ENCODE measurements at places on chromosomes 3 and 15. TPM values are rescaled to one million over a fixed set of nuclear protein-coding genes. Genes with fewer than 3 reads are reported as not detected.

DNA sequence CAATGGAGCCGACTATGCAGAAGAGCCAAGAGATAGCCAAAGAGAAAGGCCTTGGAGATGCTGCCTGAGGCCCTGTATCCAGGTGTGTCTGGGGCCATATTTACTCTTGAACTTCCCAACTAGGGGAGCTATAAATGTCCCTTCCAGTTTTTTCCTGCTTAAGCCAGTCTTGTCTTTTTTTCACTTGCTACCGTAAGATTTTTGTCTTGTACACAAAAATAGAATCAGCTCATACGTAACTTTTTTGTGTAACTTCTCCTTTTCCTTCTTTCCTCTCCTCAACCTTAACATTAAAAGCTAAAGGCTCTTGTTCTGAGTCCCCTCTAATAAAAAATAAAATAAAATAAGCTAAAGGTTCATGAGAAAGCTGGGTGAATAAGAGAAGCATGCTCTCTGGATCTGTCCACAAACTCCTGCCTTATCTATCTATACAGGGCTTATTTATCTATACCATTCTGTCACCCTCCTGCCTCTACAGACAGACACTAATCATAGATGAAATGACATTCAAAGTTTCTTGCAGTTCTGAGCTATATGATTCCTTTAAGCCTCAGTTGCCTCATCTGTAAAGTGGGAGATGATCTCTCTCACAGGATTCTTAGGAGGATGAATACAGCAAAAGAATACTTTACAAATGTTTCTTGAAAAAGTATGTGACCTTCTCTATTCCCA, 4.6 kb downstream of the SUMF1 start:
- no peaks in the 10 kb centered on the region for H3K27me3 ChIP-seq
- no peaks in the 10 kb centered on the region for H3K36me3 ChIP-seq
- peaks cover 23% of the 10 kb centered on the region for H3K4me1 ChIP-seq
- no peak overlapping the region for H3K4me3 ChIP-seq

Gene NDN
- 4.8 TPM for total RNA-seq

GRCh38 chr3:32484436-32484835, 18.2 kb downstream of the CMTM6 start:
- H3K27me3 ChIP-seq: no peaks in the 10 kb centered on the region
- no peak overlapping the region for H3K4me3 ChIP-seq
- H3K27ac ChIP-seq: no peak overlapping the region
- peaks cover 71% of the 10 kb centered on the region for H3K36me3 ChIP-seq

Gene EMC7
- 66.8 TPM for total RNA-seq

GRCh38 chr15:38650936-38651327, 86.3 kb upstream of the RASGRP1 start:
- no peaks in the 10 kb centered on the region for H3K27me3 ChIP-seq
- H3K36me3 ChIP-seq: peaks cover 18% of the 10 kb centered on the region
- DNase-seq: no peak

- H3K27me3 ChIP-seq: peaks cover 24% of the 10 kb centered on the region
- no peaks in the 10 kb centered on the region for H3K36me3 ChIP-seq
- H3K4me1 ChIP-seq: peaks cover 28% of the 10 kb centered on the region
Observed at GRCh38 chr3:56988458-56989168, 71.9 kb upstream of the SPATA12 start.

Gene DNASE1L3
- total RNA-seq: not detected

DNA sequence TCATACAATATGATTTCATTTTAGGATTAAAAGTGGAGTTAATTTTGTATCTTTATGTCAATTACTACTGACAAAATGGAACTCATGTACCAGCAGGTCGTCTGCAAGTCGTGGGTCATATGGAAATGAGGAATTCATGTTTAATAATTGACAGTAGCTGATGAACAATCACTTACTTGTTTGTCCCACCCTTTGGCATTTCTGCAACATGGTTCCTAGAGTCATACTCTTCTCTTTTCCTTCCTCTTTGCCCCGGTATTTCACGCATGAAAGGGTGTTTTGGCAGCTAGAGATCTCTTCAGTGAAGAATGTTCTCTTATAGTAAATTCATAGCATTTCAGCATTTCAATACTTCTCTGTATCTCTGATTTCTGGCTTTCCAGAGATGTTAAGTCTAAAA, 133.3 kb upstream of the SLC24A5 start:
- no peaks in the 10 kb centered on the region for H3K36me3 ChIP-seq
- H3K4me3 ChIP-seq: no peak overlapping the region
- no peak overlapping the region for H3K27ac ChIP-seq
- no peak for DNase-seq
- H3K27me3 ChIP-seq: peaks cover 6% of the 10 kb centered on the region
- H3K4me1 ChIP-seq: peaks cover 6% of the 10 kb centered on the region

DNA sequence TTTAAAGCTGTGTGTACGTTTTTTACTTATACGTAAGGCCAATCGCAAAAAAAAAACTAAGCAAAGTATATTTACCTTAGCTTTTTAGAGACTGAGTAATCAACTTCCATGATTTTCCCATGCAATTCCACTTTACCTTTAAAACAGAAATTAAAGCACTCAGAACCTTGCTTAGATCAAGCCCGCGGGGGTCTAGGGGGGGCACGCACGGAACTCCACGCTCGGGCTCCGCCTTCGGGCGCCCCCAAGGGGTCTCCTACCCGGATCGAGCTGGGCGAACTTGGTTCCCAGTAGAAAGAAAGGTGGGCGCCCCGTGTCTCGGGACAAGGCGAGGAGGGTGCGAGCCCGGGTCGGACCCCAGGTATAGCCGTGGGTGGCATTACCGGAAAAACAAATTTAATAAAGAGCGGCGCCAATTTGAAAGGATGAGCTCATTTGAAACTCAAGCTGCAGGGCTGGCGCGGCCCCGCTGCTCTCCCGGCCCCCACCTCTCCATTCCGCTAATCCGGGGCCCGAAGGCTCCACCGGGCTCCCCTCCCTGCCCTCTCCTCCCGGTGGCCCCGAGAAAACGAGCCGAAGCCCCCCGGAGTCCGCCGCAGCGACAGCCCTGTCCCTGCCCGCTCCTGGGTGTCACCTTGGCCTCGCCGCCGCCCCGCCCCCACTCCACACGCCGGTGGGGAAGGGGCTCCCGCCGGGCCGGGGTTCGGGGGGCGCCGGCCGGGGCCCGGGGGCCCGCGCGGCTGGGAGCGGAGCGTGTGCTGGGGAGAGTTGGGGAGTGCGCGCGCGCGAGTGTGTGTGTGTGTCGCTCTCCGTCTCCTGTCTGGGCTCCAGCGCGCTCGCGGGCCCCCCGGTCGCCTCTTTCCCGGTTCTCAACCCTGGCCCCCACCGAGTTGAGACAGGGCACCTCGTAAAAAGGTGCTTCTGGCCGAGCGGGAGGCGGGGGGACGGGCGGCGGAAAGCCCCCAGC, 1.5 kb downstream of the IGF2BP2 start:
- no peak overlapping the region for H3K27ac ChIP-seq
- H3K4me3 ChIP-seq: peak overlapping the region; percentile 66
- DNase-seq: no peak
- H3K36me3 ChIP-seq: no peaks in the 10 kb centered on the region
- H3K4me1 ChIP-seq: peaks cover 10% of the 10 kb centered on the region

GRCh38 chr15:47609693-47610092, 107.6 kb upstream of the SEMA6D start:
- no peaks in the 10 kb centered on the region for H3K36me3 ChIP-seq
- no peaks in the 10 kb centered on the region for H3K4me1 ChIP-seq
- no peak for DNase-seq
- no peak overlapping the region for H3K27ac ChIP-seq

- H3K27ac ChIP-seq: no peak overlapping the region
- peaks cover 2% of the 10 kb centered on the region for H3K27me3 ChIP-seq
- H3K4me3 ChIP-seq: no peak overlapping the region
- H3K4me1 ChIP-seq: peaks cover 20% of the 10 kb centered on the region
- no peaks in the 10 kb centered on the region for H3K36me3 ChIP-seq
Observed at GRCh38 chr15:78222745-78223395, 11.5 kb downstream of the ACSBG1 start.

DNA sequence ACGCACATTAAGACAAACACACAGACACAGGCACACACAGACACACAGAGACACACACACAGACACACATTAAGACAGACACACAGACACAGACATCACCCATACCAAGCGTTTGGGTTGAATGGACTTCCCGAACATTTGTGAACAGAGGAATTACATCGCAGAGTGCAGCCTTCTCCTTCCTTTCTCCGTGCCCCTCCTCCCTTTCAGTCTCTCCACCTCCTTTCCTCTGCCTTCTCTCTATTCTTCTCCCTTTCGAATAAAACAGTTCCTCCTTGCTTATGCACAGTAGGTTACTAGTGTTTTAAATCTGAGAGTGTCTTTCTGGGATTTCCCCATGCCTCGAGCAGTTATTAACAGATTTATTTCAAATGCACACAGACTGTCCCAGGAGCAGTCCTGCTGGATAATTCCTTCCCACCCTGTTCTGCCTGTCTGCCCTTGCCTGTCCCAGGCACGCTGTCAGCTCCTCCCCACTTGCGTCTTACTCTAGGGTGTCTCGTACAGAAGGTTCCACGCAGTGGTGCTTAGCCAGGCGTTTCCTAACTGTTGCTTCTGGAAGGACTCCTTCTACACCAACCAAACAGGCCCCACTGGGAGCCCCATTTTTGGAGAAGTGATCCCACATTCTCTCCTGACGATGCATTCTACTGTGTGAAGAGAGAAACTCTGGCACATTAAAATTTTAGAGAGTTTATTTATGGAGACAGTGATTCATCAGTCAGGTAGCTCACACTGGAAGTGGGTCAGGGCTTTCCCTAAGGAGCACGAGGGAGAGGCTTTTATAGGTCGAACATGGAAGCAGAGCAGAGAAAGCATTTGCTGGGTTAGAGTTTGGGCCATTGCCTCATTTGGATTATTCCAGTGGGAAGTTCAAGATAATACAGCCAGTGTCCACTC, 163.8 kb downstream of the SV2B start:
- H3K36me3 ChIP-seq: no peaks in the 10 kb centered on the region
- no peaks in the 10 kb centered on the region for H3K4me1 ChIP-seq
- H3K4me3 ChIP-seq: no peak overlapping the region
- H3K27me3 ChIP-seq: peaks cover 2% of the 10 kb centered on the region

Gene TGM5
- 0.21 TPM for total RNA-seq

All from activated T-helper 2 cell treated with anti-CD3 and anti-CD28 coated beads, Interferon-gamma antibody, Interleukin-2, Interleukin-4, amounts not matched to agents 10 μg/mL and 5 μg/mL and 100 μg/mL, durations not matched to agents 14 hours and 24 hours and 36 hours (primary cell).